NCI-H1092 (cell line): ENCODE measurements at places on chromosomes 7 and 10.

- DNase-seq, result no peak
These were observed 386.6 kb downstream of the SH2D4B start for GRCh38 chr10:80924063-80924952.

DNA sequence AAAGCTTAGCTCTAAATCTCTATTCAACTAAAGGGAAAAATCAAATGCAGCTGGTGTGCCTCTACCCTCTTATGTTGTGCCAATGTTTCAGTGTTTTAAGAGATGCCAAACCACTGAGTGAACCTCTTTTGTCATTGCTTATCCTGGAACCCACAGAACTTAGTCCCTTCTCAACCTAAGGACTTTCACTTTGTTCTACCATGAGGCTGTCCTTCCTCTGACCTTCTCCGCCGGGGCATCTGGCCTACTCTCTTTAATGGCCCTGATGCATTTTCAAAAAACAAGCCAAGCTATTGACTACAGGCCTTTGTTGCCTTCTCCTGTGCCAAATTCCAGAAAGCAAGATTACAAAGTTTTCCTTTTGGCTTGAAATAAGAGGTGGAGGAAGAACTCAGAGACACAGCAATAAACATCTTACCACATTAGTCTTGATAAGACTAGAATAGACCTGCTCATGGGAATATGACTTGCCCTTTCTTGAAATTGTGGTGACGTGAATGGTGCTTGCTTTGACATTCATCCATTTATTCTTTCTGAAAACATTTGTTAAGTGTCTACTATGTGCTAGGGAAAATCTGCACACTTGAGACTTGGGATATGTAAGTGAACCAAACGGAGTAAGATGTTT is 253.2 kb upstream of the SMIM30 start:
- no peak for DNase-seq

GRCh38 chr10:93838278-93838677 is 55.5 kb upstream of the SLC35G1 start:
- no peak for DNase-seq

DNA sequence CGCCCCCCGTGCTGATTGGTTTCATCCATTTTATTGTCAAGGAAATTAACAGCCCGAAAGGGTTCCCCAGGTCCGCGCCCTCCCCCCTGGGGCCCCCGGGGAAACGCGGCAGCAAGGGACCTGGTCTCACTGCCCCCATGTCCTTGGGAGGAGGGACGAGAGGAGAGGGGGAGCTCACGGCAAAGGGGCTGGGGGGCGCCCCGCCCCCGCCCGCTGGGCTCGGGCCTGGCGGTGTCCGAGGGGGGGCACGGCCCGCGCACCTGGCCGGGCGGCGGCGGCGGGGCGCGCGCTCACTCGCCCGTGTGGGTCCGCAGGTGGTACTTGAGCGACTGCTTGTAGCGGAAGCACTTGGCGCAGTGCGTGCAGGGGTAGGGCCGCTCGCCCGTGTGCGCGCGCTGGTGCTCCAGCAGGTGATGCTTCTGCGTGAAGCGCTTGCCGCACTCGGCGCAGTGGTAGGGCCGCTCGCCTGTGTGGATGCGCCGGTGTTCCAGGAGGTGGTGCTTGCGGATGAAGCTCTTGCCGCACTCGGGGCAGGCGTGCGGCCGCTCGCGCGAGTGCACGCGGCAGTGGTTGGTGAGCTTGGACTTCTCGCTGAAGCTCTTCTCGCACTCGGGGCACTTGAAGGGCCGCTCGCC is 29.3 kb downstream of the ZNF777 start:
- DNase-seq, result no peak

DNA sequence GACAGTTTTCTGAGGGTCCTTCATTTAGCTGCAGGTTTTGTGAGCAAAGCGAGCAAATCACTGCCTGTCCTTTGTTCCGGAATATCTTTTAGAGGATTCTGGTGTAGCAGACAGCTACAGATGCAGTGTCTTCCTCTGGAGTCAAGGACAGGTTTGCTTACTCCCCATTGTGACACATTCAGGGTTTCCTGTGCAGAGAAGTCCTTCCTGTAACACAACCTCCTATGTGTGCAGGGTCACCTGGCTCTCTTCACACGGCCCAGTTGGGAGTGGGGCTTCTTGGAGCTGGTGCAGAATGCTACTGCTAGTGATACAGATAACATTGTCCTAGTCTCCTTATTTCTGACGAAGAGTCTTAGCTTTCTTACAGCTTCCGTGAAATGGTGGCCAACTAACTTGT is 47.9 kb downstream of the RBM33 start:
- no peak for DNase-seq

GRCh38 chr10:122877264-122877663 is 2.1 kb downstream of the FAM24B start:
- no peak for DNase-seq

GRCh38 chr10:92999191-92999590 is 61.4 kb upstream of the CYP26C1 start:
- DNase-seq, result no peak

- no peak for DNase-seq
These were observed 18.8 kb downstream of the ANXA11 start for GRCh38 chr10:80186364-80187012.

- DNase-seq, result no peak
These were observed 8.4 kb downstream of the TLX1 start for GRCh38 chr10:101139421-101139911.

GRCh38 chr10:74683621-74684364 is 142.6 kb upstream of the KAT6B start:
- no peak for DNase-seq

DNA sequence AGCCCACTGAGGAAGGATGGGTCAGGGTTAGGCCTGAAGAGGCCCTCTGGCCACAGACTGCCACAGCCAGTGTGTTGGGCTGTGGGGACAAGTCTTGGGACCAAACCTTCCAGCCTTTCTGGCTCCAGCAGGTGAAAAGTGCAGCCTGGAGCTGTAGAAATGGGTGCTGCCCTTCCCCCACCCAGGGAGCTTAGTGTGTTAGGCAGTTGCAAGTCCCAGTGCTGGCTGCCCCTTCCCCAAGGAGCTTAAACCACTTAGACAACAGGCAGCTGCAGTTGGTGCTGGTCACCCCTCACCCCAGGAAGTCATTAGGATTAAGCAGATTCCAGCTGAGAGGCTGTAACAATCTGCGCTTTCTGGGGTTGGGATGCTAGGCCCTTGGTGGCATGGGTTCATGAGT is 563.3 kb downstream of the NRG3 start:
- DNase-seq, result no peak

GRCh38 chr7:80432166-80432565 is 79.7 kb downstream of the GNAT3 start:
- DNase-seq, result no peak

- no peak for DNase-seq
These were observed 135.9 kb downstream of the ZMYND11 start for GRCh38 chr10:271201-271600.

DNA sequence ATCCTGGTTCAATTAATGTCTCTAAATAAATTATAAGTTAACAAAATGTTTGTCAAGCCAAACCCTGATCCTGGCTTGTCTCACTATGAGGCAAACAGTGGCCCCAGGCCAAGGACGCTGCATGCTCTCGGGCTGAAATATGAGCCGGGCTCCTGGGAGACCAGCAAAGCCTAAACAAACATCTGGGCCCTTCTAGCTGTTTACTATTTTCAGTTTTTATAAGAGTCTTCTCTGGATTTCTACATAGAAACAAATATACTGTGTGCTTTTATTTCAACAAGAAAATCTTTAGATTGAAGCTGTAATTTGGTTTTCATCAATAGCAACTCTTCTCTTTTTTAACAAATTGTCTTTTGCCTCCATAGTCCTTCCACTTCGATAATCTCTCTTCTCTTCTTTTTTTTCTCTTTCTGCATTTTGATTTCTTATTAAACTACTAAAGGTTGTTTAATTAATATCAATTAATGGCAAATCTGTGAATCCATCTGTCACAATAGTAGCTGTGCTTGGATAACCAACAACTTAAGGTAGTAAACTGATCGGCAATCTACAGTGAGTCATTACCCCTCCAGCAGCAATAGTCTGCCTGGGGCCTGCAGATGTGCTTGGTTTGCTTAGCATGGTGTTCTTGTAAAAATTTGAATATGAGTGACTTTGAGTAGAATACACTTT is 83.3 kb upstream of the DNAJC1 start:
- DNase-seq, result peak; percentile 73
